Muscle of arm (tissue), 14 donors: ENCODE measurements at places on chromosomes 11 and 22. TPM values are rescaled to one million over a fixed set of nuclear protein-coding genes. Genes with fewer than 3 reads are reported as not detected.

The OR5F1 gene
- polyA plus RNA-seq = not detected

The CCS gene
- polyA plus RNA-seq = not detected

The PRODH gene
- 5.3 TPM for polyA plus RNA-seq

The MMP1 gene
- polyA plus RNA-seq = 0.78 TPM

The CTSD gene
- polyA plus RNA-seq = 111 TPM

The MMP12 gene
- not detected for polyA plus RNA-seq

The TREH gene
- not detected for polyA plus RNA-seq

The FJX1 gene
- polyA plus RNA-seq = 10.7 TPM

The CRYBB2 gene
- 0.26 TPM for polyA plus RNA-seq

The LRRC32 gene
- 21.4 TPM for polyA plus RNA-seq

The DMC1 gene
- not detected for polyA plus RNA-seq

The FAM181B gene
- 0.09 TPM for polyA plus RNA-seq

The EXPH5 gene
- 0.54 TPM for polyA plus RNA-seq

The OVCH2 gene
- polyA plus RNA-seq = 0.51 TPM

The CBX7 gene
- polyA plus RNA-seq = 3.6 TPM

The ARRB1 gene
- 21.7 TPM for polyA plus RNA-seq

The CCDC73 gene
- 0.07 TPM for polyA plus RNA-seq

The SLC22A8 gene
- not detected for polyA plus RNA-seq

The OR6X1 gene
- polyA plus RNA-seq = not detected

The CRY2 gene
- polyA plus RNA-seq = 31.2 TPM

The RFPL1 gene
- polyA plus RNA-seq = not detected
